Activated CD4-positive, alpha-beta T cell treated with anti-CD3 and anti-CD28 coated beads for 24 hours (primary cell): ENCODE measurements at places on chromosomes 2 and 18.

DNA sequence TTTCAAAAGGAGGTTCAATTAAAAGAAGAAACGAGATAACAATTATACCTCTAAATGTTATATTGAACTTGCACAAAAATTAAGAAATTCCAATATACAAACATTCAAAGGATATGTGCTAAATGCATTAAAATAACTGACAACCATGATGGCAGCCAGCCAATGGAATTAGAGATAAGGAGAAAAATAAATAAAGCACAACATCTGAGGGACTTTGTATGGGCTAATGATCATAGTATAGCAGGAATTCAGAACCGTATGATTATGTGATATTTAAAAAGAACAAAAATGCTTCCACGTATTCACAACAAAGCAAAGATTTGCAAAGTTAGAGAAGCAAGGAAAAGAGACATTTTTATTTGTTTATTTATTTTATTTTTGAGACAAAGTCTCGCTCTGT lies 1103.0 kb downstream of the CBLN2 start:
- DNase-seq: no peak

DNA sequence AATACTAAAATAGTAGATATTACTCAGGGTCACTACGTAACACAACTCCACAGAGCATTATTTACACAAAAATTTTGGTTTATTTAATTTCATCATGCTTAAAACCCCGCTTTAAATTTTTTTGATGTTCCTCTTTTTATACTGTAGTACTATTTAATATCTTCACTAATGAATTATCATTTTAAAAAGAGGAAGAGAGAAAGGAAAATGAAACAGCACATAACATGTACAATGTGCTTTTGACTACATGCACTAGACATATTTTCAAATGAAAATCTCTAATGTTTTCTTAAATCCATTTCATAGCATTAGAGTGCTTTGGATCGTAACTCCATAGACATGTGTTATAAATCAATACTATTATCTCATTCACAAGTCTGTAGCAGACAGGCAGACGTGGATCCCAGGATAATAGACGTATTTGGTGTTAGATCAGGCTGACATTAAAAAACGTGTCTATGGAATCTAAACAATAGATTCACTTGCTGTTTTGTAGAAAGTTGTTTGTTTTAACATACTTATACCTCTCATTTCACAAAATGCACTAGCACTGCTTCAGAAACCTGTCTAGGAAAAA lies 897.0 kb downstream of the CPS1 start:
- no peak for DNase-seq

DNA sequence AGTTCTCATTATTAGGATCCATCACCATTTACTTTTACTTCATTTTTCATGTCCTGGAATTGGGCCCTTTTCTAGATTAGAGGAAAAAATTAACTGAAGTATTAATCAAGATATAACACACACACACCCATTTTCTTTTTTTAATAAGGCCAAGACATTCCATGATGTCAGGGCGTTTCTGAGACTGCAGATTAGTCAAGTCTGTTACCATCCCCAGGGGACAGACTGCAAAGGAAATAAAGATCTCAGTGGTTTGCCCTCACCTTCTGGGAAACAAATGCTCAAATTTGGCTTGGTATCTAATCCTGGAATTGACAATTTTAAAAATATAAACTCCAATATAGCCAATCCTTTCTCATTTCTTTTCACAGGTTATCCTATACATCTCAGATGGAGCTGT lies 27.4 kb downstream of the RMP24 start:
- DNase-seq: no peak

DNA sequence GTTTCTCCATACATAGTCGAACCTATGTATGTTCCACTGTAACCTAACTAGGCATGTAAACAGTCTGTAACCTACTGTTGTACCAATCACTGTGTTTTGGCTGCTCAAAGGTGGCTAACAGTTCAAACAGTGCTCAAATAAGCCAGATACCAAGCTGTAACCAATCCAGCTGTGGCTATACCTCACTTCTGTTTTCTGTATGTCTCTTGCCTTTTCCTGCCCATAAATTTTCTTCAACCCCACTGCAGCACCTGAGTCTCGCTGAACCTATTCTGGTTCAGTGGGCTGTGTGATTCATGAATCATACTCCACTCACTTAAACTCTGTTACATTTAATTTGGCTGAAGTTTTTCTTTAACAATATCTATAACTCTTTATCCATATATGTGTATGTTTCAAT lies 340.7 kb downstream of the LPIN1 start:
- DNase-seq: no peak

DNA sequence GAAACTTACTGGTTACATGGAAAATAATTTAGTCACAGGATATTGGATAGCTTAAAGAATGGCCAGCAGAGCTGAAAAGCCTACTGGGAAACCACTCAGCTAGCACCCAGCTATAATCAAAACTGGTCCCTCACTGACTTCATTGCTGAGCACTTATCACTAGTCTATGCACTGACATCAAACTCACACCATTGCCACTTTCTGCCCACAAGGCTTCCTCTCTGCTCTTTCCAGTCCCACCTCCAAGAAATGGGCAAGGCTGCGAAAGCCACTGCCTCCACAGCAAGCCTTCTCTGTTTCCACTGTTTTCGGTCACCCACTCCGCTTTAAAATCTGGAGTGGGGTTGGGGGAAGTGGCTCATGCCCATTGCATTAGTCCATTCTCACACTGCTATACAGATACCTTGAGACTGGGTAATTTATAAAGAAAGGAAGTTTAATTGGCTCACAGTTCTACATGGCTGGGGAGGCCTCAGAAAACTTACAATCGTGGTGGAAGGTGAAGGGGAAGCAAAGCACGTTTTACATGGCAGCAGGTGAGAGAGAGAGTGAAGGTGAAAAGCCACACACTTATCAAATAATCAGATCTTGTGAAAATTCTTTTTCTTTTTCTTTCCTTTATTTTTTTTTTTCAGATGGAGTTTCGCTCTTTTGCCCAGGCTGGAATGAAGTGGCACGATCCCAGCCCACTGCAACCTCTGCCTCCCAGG lies 77.0 kb upstream of the CERS6 start:
- no peak for DNase-seq

DNA sequence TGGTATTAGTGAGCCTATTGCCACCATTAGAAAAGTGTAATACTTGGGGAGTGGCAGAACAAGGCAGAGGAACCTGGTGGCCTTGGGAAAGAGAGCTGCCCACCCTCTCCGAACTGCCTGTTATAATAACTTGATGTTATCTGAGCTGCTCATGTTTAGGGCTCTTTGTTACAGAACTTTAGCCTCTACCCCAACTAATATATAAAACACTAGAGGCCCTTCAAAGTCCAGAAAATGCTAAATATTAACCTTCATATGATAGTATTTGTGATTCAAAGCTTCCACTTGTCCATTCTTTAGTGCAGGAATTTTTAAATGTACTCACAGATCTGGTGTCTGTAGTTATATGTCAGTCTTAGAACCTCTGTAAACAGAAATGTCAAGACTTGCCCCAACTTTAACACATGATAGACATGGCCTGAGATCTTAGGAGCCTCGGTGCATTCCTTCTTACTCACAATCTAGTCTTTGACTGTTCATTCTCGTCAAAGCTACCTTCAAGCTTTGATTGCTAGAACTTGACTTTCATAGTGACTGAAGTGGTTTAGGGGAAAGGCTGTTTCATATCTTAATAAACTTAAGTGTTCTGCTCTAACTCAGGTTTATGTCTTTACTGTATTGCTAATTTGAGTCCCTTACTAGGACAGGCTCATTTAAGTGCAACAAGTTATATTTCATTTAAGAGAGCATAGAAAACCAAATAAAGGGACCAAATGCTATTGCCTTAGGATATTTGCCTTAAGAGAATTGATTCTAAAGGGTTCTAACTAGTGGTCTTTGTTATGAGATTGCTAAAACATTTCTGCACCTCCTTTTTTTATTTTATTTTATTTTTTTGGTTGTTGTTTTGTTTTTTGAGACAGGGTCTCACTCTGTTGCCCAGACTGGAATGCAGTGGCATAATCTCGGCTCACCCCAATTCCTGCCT lies 41.6 kb downstream of the DDX1 start:
- DNase-seq: no peak
